ENCODE measurements at places on chromosomes 16 and 17.

- no peak for DNase-seq
These were observed 16.3 kb upstream of the CACNG4 start for GRCh38 chr17:66948061-66948750.

DNA sequence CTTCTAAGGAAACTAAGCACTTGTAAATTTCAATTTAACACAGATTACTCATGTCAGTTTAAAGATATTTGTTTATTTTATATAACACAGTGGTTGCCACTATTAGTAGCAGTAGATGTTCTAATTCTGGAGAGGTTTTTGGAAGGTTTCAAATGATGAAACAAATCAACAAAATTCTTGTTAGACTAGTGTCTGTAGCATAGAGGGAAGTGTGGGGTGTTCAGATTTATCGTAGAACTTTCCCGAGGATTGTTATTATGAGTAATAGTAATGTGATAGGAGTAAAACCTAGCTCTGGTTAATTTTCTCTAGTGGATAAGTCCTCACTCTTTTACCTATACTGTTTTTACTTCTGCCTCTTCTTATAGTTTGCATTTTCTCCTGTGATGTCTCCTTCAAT is 6.3 kb downstream of the GAN start:
- no peak for DNase-seq

- no peak for DNase-seq
These were observed 59.1 kb downstream of the NEUROD2 start for GRCh38 chr17:39548494-39549225.

GRCh38 chr17:2634361-2634960 is 41.0 kb downstream of the PAFAH1B1 start:
- DNase-seq: no peak

GRCh38 chr17:79790805-79791734 is 5.8 kb downstream of the CBX8 start:
- DNase-seq: no peak

GRCh38 chr17:20092973-20093626 is 83.9 kb downstream of the SPECC1 start:
- DNase-seq: no peak

- no peak for DNase-seq
These were observed 26.5 kb downstream of the BCAS3 start for GRCh38 chr17:60704170-60704569.

All from suppressor macrophage (primary cell).